ENCODE measurements at places on chromosomes 4 and X.

GRCh38 chr4:121794505-121795188, 6.5 kb upstream of the EXOSC9 start:
- DNase-seq: no peak

DNA sequence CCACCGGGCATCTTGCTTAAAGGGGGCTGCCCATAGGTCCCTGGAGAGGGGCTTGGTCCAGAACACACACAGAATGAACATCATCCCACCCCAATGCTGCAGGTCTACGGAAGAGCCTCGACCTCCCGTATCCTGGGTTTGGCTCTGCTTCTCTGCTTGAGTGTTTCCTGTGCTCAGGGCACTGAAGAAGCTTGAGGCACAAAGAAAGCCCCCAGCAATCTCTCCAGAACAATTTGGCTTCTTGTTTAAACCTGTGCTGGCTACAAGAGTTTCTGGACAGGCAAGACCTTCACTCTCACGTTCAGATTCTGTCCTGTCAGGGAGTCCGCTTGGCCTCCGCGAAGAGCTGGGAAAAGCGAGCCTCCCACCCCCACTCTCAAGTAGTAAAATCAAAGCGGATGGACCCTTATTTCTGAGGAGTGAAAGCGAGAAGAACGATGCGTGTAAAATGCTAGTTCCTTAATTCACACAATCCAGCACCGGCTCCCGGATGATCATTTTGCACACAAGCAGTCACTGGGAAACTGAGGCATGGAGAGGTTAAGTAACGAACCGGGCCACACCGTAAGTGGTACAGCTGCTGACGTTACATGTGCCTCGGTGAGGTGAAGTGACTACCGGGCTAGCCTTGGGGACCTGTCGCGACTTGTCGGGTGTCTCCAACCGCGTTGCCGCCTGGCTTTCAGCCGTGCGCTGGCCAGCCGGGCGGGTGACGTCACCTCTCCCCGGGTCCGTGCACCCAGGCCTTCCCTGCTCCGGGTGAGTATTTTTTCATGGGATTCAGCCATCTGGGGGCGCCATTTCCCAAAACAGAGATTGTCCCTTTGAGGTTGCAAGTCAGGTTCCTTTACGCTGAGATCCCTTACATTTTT, 3.1 kb upstream of the SFRP2 start:
- DNase-seq: no peak

DNA sequence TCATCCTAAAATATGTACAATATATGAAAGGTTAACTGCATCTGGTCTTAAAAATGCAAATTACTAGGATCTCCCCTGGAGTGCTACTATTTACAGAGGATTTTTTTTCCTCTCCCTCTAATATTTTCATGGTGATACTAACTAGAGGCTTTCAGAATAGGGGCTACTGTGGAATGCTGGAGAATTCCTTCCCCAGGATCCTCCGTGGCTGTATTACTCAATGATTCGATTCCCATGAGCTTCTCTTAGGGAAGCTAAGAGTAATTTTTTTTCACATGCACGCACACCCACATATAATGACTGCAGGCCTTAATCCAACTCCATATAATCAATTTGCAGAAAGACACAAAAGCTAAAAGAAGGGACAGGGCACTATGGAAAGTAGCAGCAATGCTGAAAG, 184.7 kb downstream of the ARHGAP6 start:
- DNase-seq: no peak

- DNase-seq: no peak
Measured at GRCh38 chr4:179872755-179873154, 2370.4 kb upstream of the TENM3 start.

- no peak for DNase-seq
Measured at GRCh38 chr4:27921231-27921630, 1060.6 kb downstream of the STIM2 start.

DNA sequence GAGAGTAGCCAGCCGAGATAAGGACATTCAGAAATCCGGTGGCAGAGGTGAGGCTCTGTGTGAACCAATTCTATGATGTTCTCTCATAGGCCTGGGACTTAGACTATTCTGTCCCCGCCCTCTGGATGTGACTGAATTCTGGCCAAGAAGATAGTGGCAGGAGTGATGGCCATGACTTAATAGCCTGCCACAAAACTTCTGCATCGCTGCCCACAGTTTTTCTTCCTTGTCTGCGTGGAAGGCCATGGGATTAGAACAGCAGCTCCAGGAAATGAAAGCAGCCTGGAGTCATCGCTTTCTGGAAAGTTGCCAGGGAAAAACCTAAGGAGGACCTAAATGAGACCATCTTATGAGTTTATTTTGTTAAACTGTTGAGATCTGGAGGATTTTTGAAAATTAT, 134.7 kb downstream of the F11 start:
- DNase-seq: no peak
